ENCODE measurements at places on chromosomes 2 and 18. TPM values are rescaled to one million over a fixed set of nuclear protein-coding genes. Genes with fewer than 3 reads are reported as not detected.

The GULP1 gene
- 9.3 TPM for total RNA-seq

The BUB1 gene
- total RNA-seq: not detected

The STARD6 gene
- total RNA-seq: not detected

The MEP1B gene
- not detected for total RNA-seq

The ZNF804A gene
- total RNA-seq: not detected

- H3K4me1 ChIP-seq: peaks cover 47% of the 10 kb centered on the region
- peaks cover 43% of the 10 kb centered on the region for H3K27me3 ChIP-seq
- peak overlapping the region; percentile 42 for H3K4me3 ChIP-seq
These were observed 1.4 kb downstream of the DPYSL5 start for GRCh38 chr2:26849056-26849999.

- peak overlapping the region; percentile 91 for H3K4me3 ChIP-seq
- H3K36me3 ChIP-seq: no peaks in the 10 kb centered on the region
- H3K27me3 ChIP-seq: no peaks in the 10 kb centered on the region
- H3K27ac ChIP-seq: peak overlapping the region; percentile 86
- H3K4me1 ChIP-seq: peaks cover 27% of the 10 kb centered on the region
These were observed 1.3 kb downstream of the GORASP2 start for GRCh38 chr2:170930131-170930990.

GRCh38 chr2:237727363-237727762, 71.2 kb upstream of the RBM44 start:
- no peaks in the 10 kb centered on the region for H3K36me3 ChIP-seq
- no peaks in the 10 kb centered on the region for H3K27me3 ChIP-seq

DNA sequence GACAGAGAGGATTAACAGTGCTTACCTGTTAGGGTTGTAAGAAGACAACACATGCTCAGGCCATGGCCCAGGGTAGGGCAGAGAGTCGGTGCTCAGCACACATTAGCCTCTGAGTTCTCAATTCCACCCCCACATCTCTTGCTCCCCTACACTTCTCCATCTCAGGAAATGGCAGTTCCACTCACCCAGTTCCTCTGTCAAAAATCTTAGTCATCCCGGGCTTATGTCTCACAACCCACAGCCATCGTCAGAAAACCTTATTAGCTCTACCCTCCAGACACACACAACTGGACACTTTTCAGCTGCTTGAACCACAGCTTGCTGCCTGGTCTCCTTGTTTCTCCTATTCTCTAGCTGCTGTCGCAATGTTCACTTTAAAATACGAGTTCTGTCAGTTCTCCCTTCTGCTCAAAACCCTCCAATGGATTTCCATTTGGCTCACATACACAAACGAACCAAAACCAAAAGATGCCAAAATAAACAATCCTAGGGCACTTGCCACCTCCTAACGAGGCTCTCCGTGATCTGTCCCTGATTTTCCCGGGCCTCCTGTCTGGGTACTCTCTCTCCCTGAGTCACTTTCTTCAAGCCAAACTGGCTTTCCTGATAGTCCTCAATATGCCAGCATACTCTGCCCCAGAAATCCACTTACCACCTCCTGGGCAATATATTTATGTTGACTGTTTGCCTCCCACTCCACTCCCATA, 89.7 kb downstream of the KCTD1 start:
- no peaks in the 10 kb centered on the region for H3K4me1 ChIP-seq
- H3K27ac ChIP-seq: no peak overlapping the region
- DNase-seq: no peak
- no peak overlapping the region for H3K4me3 ChIP-seq

GRCh38 chr18:36809590-36810381, 19.0 kb downstream of the TPGS2 start:
- no peaks in the 10 kb centered on the region for H3K4me1 ChIP-seq
- no peak overlapping the region for H3K27ac ChIP-seq
- no peak overlapping the region for H3K4me3 ChIP-seq
- DNase-seq: peak; percentile 28

DNA sequence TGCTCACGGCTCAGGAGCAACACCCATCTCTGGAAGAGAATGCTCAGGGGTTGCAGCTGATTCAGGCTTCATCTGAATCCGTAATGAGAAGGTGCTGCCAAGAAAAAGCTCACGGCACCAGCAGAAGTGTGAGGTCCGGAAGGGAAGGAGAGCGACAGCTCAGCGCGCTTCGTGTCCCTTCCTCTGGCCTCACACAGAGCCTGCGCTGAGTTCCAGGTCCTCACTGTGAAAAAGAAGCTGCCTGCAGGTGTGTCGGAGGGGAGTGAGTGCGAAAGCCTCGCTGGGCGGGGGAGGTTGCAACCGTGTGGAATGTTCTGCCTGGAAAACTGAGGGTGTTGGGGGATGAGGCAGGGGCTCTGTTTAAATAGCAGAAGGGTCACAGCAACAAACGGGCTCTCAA, 76.2 kb upstream of the TWIST2 start:
- no peak for DNase-seq
- no peak overlapping the region for H3K27ac ChIP-seq
- H3K4me1 ChIP-seq: no peaks in the 10 kb centered on the region
- no peaks in the 10 kb centered on the region for H3K36me3 ChIP-seq

- no peaks in the 10 kb centered on the region for H3K4me1 ChIP-seq
- no peaks in the 10 kb centered on the region for H3K27me3 ChIP-seq
- no peak for DNase-seq
- no peak overlapping the region for H3K27ac ChIP-seq
- no peak overlapping the region for H3K4me3 ChIP-seq
These were observed 293.1 kb downstream of the CDCA7 start for GRCh38 chr2:173647681-173648311.

Data from gastrocnemius medialis (tissue), 4 donors.